ENCODE measurements at places on chromosomes 7 and 10.

DNA sequence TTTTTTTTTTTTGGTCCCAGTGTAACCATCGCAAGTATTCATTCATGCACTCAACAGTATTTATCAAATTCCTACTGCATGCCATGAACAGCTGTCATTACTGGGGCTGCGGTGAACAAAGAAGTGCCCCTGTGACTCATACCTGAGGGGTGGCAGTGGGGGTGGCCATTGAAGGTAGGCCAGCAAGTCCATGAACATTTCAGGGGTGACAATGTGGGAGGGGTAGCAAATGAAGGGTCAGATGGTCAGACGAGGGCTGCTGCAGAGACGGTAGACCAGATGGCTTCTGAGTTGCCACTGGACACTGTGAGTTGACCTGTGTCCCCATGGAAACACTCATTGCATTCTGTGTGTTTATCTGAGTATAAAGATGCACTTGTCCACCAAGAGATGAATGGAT is 92.5 kb upstream of the PITRM1 start:
- DNase-seq, result no peak

DNA sequence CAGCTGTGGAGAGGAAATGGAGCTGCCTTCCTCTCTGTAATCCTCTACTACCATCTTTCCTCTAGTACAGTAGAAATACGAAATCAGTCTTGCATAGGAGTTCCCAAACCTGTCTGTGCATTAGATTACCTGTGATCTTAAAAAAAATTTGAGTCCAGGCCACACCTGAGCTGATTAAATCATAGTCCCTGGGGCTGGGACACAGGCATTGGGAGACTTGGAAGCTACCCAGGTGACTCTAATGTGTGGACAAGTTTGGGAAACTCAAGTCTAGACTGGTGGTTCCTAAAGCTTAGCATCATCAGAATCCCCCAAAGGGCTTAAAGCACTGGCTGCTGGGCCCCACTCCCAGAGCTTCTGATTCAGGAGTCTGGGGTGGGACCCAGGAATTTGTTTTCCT is 152.7 kb upstream of the GLI3 start:
- no peak for DNase-seq

DNA sequence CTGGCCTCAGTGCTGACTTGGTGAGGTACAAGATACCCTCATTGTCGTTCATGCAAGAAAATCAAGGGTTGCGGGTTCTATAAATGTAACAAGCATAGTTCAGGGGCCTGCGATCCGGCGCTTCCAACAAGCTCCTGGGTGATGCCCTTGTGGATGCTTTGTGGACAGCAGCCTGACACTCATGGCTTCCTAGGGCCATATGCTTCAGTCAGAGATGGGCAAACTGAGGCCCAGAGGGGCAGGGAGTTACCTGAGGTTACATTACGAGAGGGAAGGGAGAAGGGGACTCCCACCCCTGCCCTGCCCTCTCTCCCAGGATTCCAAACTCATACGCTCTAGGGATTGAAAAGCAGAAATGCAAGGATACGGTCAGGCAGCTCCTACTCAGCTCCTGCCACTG is 296.3 kb upstream of the ZMIZ1 start:
- no peak for DNase-seq

DNA sequence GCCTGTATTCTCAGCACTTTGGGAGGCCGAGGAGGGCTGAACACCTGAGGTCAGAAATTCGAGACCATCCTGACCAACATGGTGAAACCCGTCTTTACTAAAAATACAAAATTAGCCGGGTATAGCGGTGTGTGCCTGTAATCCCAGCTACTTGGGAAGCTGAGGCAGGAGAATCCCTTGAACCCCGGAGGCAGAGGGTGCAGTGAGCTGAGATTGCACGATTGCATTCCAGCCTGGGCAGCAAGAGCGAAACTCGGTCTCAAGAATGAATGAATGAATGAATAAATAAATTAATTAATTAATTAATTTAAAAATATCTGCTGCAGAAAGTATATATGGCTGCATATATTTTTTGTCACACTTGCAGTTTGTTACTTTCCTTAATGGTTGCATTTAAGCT is 781.8 kb downstream of the DNAJB9 start:
- DNase-seq, result no peak
